Activated CD4-positive, alpha-beta T cell treated with anti-CD3 and anti-CD28 coated beads for 24 hours (primary cell): ENCODE measurements at places on chromosomes 2 and 18.

DNA sequence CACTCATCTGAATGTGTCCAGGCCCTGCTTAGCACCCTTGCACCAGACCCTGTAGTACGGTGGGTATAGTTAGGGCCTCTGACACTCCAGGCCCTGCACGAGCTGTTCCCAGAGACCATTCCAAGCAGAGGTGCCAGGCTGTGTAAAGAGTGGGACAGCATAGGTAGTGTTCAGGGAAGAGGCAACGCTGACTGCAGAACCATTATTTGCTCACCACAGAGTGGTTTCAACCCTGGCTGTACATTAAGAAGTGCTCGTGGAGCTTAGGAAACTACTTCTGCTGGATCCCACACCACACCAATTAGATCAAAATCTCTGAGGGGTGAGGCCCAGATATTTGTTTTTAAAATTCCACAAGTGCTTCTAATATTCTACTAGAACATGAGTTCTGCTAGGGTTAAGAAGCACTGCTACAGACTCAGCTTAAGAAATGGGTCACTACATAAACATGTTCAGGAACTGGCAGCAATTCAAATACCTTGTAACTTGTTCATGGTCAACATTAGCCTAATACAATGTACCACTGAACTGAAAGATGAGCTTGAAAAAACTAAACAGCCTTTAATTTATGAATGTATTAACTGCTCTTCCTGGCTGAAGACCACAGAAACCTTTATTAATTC is 183.0 kb downstream of the MYO5B start:
- DNase-seq, result no peak

DNA sequence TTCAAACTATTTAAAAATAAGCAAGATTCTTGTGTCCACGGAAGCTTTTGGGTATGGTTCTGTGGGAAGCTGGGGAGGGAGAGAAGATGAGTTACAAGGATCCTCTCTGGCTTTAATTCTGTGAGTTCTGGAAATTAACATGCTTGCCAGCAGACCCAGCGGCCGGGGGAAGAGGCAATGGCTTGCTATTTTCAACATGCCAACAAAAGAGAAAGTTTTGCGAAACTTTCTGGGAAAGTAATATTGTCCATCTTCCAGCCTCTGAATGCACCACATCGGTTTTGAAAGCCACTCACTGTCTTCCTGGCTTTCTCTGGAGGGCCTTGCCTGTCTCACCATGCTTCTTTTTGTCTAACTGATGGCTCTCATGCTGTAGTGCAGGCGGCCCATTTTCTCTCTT is 85.7 kb downstream of the EN1 start:
- no peak for DNase-seq

- no peak for DNase-seq
These were observed 15.3 kb downstream of the NMUR1 start for GRCh38 chr2:231514951-231515297.

DNA sequence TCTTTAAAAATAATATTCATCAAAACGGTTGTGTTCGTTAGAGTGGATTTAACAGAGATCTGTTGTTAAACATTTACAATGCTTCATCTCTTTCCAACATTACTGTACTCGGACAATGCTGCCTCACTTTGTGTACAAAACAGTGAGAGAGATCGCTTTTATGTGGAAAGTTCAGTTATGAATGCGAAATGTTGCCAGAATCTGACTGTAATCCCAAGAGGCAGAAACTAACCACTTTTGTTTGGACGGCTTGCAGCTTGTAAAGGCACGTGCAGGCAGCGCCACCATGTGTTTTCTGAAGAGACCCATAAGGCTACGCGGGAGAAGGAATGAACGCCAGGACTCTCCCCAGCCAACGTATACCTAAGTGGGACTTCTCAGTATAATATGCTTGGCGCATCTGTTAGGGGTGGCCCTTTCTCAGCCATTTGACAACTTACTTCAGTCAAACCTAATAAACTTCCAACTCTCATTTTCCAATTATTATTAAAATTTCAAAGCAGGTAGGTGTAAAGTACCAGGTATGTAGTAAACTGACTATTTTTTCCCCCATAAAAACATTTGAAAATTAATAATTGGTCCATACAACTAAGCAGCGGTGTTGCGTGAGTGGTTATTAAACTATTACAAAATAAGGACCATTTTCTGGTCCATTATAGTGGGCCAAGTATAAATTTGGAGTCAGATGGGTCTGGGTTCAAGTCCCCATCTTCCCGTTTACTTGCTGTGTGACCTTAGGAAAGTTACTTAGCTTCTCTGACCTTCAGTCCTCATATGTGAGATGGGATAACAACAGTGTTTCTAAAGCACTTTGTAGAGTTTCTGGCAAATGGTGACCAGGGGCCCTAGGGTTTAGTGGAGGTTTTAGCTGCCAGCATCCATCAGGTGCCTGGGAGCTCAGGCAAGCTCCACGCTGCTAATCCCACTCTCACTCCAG is 5.6 kb upstream of the NAPG start:
- DNase-seq, result peak; percentile 38

DNA sequence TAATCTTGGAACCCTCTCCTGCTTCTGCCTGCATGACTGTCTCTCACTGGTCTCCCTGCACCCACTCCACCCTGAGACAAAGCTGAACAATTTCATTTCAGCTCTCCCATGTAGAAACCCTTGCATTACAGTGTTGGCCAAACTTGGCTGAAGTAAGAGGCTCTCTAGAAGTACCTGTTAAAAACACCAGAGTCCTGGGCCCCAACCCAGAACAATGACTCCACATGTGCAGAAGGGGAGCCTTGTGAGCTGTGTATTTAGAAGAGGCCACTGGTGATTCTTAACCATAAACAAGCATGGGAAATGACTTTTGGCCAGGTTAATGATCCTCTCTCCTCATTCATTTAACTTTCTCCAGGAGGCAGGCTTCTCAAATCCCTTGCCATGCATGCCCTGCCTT is 254.8 kb downstream of the SETBP1 start:
- DNase-seq, result no peak

- DNase-seq, result no peak
These were observed 47.3 kb downstream of the CD8B2 start for GRCh38 chr2:106534471-106534870.

DNA sequence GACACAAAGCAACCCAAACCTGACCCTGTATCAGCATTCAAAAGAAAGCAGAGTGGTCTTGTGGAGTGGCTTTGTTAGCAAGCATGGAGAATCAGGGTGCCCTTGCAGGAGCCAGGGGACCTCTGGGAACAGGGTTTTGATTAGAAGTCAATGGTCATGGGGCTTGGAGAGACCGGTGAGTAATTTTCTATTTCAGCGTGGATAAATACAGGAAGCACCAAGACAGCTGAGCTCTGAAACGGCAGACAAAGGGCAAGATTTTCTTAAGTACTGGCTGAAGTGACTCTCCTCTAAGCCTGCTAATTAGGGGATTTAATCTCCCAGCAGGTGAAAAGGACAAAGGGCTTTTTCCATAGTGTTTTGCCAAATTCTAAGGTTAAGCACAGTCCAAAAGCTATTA is 78.0 kb upstream of the GAREM1 start:
- DNase-seq, result no peak

DNA sequence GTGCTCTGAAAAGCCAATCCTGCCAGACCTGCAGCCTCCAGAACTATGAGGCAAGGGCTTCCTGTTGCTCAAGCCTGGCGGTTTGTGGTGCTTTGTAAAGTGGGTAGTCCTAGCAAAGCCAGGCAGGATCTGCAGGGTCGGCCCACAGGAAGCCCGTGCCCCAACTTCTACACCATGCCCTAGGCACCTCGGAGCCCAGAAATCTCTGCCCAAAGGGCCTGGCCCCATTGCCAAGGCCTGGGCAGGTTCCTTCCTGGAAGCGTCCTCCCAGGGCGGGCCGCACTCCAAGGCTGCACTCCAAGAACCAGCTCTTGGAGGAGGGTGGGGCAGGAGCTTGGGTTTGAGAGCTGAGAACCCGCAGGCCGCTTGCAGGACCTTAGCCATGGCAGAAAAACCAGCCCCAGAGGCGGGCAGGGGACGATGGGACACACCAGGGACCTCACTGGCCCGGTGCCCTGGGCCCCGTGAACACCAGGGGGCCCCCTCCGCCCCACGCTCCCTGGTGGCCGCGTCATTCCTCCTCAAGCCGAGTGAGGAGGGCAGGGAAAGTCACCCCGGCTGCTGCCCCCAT is 37.2 kb upstream of the ID2 start:
- DNase-seq, result no peak

DNA sequence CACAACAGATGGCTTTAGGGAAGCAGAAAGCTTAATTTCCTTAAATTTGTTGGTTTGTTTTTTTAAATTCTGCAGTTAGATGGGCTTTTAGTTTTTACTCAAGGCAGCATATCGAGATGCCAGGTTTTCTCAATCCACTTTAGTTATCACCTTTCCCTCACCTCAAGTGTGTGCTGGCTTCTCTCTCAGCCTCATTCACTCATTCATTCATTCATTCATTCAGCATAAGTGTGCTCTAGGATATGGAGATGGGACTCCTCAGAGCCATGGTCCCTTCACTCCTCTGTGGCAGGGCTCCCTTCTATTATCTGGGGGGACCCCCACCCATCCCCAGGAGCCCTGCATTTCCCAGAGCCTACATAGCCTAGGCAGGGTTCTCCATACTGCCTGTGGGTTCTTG is 19.0 kb downstream of the VIL1 start:
- no peak for DNase-seq

GRCh38 chr2:65263262-65263661 is 35.6 kb downstream of the ACTR2 start:
- DNase-seq, result no peak

DNA sequence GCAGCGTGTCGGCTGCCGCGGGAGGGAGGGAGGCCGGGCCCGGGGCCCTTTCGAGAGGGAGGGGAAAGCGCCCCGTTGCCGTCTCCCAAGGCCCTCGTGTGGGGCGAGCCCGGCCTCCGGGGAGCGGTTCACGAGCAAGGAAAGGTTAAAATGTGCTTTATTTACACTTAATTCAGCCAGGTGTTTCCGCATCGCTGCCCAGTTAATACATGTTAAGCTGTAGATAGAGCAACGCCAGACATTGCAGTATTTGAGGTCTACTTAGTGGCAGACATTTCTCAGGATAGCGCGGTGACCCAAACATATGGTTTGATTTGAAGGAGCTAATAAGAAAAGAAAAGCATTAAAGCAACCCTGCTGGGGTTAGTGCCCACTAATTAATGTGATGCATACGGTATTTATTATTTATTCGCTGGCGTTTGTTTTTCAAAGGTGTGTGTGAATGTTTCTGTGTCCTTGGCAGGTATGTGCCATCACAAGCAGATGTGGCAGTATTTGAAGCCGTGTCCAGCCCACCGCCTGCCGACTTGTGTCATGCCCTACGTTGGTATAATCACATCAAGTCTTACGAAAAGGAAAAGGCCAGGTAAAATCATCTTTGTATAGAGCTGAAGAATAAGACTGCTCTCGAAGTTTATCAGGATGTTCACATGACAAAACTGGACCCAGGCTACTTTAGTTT is 571 bp downstream of the EEF1B2 start:
- no peak for DNase-seq

DNA sequence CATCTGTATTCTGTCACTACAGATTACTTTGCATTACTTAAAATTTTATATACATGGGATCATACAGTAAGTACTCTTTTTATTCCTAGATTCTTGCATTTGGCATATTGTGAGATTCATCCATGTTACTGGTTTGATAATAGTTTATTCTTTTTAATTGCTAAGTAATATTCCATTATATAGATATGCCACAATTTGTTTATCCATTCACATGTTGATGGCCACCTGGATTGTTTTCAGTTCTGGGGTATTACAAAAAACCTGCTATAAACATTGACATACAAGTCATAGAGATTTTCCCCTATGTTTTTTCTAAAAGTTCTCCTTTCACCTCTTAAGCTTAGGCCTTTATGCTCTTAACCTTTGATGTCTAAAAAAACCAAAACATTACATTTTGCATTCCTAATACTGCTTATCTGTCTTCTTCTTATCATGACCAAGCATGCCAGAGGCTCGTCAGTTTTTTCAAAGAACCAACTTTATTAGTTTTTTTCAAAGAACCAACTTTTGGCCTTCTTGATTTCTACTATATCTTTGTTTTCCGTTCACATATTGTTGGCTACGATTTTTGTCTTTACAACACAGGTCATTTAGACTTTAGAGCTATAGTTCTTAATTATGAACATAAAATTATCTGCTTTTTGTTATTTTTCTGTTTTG is 86.9 kb downstream of the ATAD2B start:
- no peak for DNase-seq

- no peak for DNase-seq
These were observed 152.3 kb downstream of the USP34 start for GRCh38 chr2:61318553-61318952.

- no peak for DNase-seq
These were observed 162.6 kb downstream of the PDE11A start for GRCh38 chr2:177909962-177910361.

GRCh38 chr2:70128005-70128404 is 40.7 kb downstream of the PCBP1 start:
- DNase-seq, result no peak

DNA sequence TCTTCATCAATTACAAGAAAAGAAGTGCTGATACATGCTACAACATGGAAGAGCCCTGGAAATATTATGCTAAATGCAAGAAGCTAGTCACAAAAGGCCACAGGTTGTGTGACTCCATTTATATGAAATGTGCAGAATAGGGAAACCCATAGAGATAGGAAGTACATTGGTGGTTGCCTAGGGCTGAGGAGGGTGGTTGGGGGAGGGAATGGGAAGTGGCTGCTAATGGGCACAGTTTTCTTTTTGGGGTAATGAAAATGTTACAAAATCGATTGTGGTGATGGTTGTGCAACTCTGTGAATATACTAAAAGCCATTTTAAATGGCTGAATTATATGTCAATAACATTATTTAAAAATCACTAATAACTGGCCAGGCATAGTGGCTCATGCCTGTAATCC is 24.3 kb upstream of the RESP18 start:
- no peak for DNase-seq

DNA sequence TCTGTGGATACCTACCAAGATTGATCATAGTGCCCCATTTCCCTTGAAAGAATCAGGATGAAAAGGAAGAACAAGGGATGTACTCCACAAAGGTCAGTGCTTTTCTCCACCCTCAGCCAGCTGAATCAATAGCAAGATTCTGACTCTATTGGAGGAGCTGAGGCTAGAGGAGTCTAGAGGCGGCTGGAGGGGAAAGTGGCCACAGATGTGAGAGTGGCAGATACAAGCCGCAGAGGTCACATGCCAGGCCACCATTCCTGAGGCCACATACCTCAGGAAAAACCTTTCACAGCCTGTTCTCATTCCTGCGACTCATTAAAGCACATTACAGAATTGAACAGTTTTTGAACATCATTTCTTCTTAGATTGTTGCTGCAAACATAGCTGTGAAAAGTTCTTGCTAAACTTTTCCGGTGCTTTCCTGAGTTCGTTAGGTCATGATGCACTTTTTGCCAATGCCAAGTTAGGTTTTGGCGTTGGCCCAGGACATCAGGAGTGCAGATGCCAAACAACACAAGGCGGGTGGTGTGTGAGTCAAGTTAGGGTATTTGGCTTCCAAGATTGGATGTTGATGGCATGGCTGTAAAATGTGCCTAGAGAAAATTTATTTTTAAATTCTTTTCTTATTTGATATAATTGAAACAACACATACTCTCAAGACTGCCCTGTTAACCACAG is 160.7 kb upstream of the SP5 start:
- no peak for DNase-seq

- DNase-seq, result no peak
These were observed 61.4 kb upstream of the SIX3 start for GRCh38 chr2:44880125-44880483.
